ENCODE measurements at places on chromosomes 4 and X.

- no peak for DNase-seq
Measured at GRCh38 chrX:132883358-132883915, 75.0 kb downstream of the HS6ST2 start.

DNA sequence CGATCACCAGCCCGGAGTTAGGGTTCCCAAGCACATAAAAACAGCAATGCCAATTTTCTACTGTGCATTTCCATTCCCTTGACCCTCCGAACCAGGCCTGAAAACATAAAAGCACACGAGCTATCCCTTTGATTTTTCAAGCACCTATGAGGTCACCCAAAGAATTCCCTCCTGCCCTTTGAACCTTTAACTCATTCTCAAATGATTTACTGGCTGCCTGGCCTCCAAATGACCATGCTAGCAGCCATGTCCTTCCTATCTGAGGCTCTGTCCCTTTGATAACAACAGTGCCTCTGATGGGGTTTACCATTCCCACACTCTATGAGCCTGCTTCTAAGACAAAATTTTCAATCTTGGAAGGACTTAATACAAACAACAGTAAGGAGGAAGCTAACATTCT, 15.2 kb downstream of the SHROOM4 start:
- no peak for DNase-seq

DNA sequence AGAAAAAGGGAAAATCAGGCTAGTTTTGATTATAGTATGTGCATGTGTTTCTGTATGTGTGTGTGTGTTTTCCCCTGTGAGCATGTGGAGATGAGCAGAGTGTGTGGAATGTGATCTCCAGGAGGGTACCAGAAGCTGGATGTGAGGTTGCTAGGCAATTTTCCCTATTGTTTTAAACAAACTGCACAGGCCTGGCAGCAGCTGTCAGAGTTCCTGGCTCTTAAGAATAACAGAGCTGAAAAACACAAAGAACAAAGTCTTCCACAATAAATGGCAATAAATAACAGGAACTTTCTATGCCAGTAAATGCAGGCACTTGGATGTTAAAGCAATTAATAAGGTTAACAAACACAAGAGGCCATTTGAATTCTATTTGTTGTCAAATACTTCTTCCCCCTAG, 344.6 kb upstream of the CTSO start:
- no peak for DNase-seq

DNA sequence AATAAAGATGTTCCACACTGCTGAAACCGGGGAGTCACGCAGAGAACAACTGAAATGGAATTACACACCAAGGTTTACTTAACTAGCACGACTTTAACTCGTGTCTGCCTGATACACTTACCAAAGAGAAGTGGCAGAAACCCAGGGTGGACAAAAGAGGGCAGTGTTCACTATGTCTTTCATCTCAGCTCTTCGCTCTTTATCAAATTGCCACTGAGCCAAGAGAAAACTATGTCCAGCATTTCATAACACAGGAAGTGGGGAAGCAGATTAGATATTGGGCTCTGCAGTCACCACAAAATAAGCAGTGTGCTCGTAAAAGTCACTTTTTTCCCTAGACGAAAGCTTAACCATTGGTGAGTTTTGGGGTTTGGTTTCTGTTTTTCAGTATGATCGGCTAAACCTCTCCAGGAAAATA, 155.7 kb downstream of the CHIC2 start:
- DNase-seq, result no peak

DNA sequence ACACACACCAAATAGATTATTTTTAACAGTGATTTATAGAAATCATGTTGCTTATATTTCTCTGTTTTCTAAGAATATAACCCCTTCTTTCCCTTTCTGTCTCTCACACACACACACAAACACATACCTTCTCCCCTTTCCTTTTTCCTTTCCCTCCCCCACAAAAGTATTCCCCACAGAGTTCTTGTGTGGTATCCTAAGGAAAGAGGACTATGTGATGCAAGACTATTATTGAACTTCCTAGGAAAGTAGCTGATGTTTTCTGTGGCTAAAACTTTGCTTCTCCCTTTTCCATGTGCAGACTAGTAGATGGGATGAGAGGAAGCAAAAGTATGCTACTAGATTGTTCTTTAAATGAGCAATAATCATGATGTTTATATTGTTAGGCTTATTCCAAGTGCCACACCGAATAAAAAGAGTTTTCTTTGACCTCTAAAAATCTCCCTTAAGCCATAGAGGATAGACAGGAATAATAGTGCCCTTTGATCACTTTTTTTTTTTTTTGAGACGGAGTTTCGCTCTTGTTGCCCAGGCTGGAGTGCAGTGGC, 38.7 kb downstream of the CPEB2 start:
- no peak for DNase-seq

GRCh38 chrX:27548624-27549023, 41.5 kb upstream of the DCAF8L2 start:
- no peak for DNase-seq

GRCh38 chr4:11618666-11619282, 190.1 kb upstream of the HS3ST1 start:
- DNase-seq, result no peak

DNA sequence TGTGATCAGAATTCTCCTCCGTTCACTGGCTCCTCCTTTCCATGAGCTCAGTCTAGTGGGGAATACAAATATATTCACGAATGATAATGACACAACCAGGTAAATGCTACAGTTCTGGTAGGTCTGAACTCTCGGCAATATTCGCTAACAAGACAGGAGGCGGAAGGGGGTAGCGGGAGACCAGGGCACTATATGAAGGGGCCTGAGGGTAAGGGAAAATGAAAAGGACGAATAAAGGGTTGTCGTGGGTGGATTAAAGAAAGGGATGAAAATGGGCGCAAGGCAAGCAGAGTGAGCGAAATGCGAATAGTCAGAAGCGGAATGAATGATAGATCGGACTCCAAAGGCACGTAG, 743 bp downstream of the NKAP start:
- no peak for DNase-seq

DNA sequence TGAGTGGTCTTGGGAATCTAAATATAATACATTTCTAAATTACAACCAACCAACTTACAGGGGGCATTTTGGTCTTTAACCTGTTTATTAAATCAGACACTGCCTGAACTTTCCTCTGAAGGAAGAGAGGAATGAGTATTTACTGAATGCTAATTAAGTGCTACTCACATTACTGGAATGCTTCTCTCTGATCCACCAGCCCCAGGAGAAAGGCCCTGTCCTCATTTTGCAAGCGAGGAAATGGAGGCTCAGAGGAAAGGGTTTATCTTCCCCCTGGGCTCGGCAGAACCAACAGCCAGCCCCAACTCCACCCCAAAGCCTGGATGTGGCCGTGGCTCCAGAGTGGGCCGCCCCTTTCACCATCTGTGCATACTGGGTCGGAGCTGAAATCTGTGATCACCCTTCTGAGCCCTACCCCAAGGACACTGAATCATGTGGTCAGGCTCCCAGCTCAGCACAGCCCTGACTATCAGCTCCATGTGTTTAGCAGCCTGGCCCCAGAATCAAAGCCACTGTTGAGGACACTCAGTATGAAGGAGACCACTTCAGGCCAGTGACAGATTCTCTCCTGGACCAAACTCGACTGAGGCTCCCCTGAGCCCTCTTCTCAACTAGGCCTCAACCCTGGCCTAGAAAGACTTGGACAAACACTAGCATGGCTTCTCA, 56.7 kb upstream of the ENPP6 start:
- no peak for DNase-seq

DNA sequence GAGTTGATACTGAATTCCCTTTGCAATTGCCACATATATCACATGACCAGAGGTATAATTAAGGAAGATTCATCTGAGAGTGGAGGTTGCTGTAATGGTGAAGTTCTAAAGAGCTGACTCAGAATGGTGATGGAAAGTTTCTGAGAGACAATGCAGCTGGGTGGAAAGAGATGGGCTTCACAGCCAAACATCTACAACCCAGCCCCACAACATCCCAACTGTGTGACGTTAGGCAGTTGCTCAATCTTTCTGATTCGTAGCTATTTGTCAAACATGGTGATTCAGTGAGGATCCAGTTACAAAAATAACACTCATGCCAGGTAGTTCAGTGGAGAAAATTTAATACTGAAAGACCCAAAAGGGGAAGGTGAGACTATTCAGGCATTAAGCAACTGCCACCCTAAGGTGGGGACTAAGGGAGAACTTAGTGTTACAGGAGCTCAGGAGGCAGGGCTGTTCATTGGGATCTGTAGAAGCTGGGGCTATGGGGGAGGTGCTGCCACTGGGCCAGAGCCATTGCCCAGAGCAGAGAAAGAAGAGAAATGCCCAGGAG, 6.9 kb upstream of the AFF1 start:
- no peak for DNase-seq

DNA sequence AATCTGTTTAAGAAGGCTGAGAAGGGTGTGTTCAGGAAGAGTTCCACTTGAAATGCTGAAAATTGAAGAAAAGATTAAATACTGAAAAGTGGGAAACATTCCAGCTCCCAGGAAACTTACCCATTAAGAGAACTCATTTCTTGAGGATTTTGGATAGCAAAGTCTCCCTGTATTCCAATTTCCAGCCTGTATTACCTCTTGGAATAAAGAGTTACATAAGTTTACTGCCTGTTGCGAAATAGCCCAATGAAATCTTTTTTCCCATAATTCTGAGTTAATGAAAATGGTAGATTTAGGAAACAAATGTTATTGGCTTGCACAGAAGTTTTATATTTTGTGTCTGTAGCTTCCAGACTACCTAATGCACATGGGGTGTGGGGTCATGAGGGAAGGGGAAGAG, 12.0 kb downstream of the NHSL2 start:
- DNase-seq, result no peak

GRCh38 chr4:186104890-186105646, 564 bp downstream of the FAM149A start:
- DNase-seq, result no peak

- no peak for DNase-seq
Measured at GRCh38 chrX:86806786-86807185, 658.5 kb downstream of the DACH2 start.

DNA sequence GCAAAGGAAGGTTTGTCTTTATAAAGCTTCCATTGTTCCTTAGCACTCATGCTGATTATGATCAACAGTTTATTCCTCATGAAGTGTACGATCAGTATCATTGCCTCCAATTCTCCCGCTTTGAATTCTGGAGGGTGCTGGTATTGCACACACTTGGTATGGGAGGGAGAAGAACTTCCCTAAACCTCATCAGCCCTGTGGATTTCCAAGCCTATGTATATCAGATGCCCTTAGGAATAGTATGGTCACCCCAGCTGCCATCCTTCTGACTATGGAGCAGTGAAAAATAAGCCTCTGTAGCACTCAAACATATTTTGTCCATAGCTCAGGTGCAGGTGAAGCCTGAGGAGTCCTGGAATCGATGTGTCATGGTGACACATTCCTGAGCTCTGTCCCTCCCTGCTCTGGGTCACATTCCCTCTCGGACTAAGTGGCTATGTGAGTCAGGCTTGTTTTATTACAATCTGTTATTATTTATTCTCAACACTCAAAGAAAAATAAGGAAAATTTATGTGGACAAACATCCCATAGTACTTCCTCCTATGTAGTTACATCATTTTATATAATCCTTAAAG, 2.0 kb upstream of the ZDHHC9 start:
- DNase-seq, result no peak

DNA sequence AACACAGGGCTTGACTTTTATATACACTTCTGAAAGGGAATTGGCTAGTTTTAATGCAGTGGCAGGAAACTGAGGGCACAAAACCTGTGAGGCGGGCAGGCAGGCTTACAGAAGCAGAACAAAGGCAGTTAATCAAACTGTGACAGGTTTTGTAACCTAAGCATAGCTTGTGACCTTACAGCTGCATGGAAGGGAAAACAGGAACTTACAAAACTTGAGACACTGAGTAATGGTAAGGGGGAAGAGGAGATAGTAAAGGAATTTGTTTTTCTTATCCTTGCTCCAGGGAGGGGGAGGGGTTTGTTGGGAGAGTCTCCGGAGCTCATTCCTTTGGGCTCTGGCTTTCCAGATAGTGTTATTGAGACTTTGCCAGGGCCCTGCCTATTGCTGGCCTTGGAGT, 55.6 kb downstream of the SLITRK4 start:
- no peak for DNase-seq

GRCh38 chr4:30619679-30620078, 100.5 kb upstream of the PCDH7 start:
- DNase-seq, result no peak

DNA sequence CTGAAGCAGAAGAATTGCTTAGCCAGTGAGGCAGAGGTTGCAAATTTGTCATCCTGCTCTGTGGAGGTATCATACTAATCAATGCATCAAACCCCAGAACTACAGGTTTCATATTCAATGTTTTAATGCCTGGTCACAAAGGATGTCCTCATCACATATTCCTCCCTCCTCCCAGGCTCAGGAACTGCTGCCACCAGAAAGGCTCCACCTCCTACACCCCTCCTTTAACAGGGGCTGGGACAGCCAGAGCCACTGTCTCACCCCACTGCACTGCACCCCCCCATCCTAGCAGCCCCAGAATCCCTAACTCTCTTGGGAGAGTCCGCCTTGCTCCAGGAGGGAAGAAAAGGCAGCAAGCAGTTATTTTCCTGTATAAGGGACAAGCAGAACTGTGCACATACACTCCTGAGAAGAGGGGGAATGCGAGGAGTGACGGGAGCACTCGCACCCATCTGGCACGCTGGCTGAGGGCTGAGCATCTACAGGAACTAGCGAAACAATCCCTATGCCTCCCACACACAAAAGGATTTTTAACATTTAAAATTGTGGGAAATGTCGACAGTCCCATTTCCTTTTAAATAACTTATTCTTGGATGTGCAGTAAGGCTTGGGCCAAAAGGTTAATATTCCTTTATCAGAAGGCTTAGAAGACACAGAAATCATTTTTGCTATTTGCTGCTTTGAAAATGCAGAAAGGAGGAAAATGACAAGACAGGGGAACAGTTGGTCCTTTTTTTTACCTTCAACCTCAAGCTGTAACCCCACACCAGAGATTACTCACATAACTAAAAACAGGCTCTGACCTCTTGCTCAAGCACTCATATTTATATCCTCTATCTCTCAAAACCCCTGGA, 27.8 kb downstream of the CD99L2 start:
- no peak for DNase-seq

DNA sequence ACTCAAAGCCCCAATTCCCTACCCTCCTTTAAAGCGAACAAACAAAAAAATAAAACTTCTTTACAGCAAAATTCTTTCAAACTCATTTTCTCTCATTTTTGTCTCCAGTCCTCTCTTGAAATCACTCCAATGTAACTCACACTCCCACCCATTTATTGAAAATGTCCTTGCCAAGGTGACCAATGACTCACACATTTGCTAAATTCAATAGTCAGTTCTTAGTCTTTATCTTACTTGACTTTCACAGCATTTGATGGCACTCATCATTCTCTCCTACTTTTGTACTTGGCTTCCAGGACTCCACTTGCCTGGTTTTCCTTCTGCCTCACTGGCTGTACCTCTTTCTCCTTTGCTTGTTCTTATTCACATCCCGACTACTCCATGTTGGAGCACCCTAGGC, 19.9 kb downstream of the CC2D2A start:
- DNase-seq, result no peak

- no peak for DNase-seq
Measured at GRCh38 chrX:51824061-51824460, 69.4 kb upstream of the MAGED1 start.

GRCh38 chrX:130253916-130254315, 14.8 kb downstream of the ZNF280C start:
- no peak for DNase-seq
